ENCODE measurements at places on chromosomes 5 and 9.

GRCh38 chr5:122311497-122311960 is 508 bp upstream of the SNCAIP start:
- no peak for DNase-seq

DNA sequence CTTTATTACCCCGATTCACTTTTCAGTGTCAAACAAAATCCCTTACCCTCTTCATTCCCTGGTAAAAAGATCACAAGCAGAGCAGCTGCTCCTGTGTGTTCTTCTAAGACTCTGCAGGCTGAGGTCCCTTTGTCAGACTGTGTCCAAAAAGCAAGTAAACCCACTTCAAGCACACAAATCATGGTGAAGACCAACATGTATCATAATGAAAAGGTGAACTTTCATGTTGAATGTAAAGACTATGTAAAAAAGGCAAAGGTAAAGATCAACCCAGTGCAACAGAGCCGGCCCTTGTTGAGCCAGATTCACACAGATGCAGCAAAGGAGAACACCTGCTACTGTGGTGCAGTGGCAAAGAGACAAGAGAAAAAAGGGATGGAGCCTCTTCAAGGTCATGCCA is 34.5 kb downstream of the CREBRF start:
- no peak for DNase-seq

- no peak for DNase-seq
These were observed 4.0 kb upstream of the CLIC3 start for GRCh38 chr9:137000177-137000930.

DNA sequence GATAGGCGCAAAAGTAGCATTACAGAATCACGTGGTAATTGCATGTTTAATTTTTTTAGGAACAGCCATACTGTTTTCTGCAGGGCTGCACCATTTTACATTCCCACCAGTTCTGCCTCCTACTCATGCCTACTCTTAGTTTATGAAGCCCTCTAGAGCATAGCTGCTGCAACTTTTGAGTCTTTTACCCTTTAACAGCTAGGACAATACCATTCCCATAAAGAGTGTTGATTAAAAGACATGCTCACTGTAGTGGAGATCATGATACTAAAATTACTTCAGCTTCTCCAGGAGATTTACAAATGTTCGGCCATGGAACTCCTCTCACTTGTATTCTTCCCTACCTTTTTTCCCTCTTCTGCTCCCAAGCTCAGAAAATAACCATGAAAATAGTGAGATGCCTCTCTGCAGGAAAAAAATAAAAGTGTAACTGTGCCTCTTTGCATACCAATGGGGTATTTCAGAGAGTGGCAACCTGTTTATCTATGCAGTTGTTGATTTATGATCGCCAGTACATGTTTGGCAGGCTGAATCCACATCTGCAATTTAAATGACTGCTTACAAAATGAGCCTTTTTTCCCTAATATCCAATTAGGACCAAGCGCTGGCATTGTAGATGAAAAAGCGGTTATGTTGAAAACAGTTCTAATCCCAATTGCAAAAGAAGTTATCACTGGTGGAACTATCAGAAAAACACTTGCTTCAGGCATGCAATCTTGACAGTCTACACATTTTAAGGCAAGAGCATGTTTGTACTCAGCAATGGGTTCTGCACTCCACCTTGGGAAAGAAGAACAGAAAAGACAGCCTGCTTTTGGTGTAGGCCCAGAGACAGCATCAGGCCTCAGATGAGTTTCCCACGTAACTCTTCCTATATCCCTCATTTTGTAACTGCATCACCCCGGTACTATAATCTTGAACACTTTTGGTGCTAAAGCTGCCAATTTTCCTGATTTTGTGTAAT is 131.1 kb downstream of the ADAMTSL1 start:
- no peak for DNase-seq

- DNase-seq = no peak
These were observed 82.3 kb downstream of the SLC1A3 start for GRCh38 chr5:36688722-36689121.

DNA sequence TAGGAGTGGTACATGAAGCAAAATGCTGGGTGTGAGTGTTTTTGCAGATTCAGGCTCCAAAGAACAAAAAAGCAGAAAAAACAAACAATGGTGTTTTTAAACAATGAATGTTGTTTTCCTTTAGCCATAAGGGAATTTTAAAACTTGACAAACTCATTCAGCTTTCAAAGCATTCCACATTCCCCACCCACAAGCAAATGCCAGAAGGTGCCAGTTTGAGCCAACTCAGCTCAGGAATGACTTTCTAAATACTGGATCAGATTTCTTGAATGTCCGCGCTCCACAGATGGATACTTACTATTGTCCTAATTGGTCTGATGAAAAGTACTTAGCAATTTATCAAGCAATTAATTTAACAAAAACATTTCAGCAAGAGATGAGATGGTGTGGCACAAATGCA is 12.9 kb upstream of the MOB3B start:
- no peak for DNase-seq

All from stimulated activated CD8-positive, alpha-beta memory T cell treated with anti-CD3 and anti-CD28 coated beads, Interleukin-7, amount 100 ng/mL, for 4 hours (primary cell).